GF-D8 (cell line): ENCODE measurements at places on chromosomes 1 and 21.

DNA sequence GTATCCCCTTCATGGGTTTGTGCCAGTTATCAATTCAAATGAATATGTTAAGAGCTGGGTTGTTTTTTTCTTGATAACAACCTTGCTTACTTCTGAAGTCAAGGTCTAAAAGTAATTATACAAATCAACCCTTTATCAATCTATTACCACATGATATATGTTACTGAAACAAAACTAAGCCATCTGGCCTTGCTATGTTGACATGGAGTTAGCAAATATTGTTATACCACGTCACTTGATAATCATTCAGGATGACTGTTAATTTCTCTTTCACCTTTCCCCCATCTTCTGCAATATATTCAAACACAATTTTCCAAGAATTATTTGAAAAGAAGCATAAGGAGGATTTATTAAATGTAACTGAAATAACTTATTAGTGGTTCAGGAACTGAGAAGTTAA lies 72.6 kb downstream of the DTL start:
- no peak for DNase-seq

DNA sequence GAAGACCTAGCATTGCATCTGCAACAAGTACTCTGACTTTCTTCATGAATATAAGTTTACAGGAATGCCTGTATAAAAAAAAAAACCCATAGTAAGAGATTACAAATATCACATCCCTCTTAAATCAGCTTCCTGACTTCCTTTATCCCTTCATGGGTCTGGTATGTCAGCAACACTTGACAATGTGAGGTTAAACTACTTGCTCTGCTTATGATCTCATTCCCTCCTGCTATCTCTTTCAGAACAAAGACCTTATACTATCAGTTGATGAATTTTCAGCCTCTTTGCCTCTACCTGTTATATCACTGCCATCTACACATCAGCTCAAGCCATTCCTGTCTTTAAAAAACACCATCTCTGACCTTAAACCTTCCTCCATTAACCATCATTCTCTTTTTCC lies 130.9 kb upstream of the SAMSN1 start:
- DNase-seq, result no peak

DNA sequence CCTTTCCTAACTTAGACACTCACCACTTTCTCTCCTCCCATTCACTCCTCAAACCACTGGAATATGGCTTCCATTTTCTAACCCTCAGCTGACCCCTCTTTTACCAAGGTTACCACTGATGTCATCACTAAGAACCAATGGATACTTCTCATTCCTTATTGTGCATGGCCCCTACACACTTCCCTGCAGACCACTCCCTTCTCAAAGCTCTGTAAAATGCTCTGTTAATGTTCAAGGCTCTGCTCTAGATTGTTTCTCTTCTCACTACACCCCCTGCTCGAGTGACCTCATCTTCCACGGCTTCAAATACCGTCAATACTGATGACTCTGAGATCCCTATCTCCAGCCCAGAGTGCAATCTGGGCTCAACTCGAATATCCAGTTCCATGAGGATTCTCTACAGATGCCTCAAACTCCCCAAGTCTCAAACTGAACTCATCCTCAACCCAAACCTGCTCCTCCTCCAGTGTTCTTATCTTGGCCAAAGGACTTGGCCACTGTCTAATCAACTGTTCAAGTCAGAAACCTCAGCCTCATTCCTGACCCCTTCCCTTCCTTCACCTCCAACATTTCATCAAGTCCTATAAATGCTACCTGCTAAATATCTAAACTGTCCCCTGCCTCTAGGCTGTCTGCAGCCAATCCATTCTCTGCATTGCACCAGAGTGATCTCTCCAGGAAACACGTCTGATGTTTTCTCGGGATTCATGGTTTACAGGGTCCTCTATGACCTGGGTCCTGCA lies 41.3 kb upstream of the BMP8B start:
- DNase-seq, result no peak

GRCh38 chr1:3999941-4000735 lies 100.1 kb upstream of the C1orf174 start:
- no peak for DNase-seq

GRCh38 chr1:32507021-32507420 lies 32.2 kb upstream of the ZBTB8A start:
- no peak for DNase-seq

DNA sequence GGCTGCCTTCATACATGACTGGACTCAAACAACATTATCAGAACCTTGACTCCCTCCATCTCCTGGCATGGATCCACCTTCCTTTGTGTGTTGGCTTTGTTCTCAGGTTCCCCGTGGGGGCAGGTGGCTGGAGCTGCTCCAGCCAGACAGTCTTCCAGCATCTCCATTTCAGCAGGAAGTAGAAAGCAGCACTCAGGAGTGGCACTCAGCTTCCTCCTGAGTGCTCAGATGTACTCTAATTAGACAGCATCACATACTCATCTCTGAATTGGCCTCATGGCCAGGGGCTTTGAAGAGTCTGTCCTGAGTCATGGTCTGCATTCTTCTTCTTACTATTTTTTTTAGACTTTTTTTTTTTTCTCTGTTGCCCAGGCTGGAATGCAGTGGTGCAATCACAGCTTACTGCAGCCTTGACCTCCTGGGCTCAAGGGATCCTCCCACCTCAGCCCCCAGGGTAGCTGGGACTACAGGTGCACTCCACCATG lies 27.9 kb downstream of the OVAAL start:
- no peak for DNase-seq

DNA sequence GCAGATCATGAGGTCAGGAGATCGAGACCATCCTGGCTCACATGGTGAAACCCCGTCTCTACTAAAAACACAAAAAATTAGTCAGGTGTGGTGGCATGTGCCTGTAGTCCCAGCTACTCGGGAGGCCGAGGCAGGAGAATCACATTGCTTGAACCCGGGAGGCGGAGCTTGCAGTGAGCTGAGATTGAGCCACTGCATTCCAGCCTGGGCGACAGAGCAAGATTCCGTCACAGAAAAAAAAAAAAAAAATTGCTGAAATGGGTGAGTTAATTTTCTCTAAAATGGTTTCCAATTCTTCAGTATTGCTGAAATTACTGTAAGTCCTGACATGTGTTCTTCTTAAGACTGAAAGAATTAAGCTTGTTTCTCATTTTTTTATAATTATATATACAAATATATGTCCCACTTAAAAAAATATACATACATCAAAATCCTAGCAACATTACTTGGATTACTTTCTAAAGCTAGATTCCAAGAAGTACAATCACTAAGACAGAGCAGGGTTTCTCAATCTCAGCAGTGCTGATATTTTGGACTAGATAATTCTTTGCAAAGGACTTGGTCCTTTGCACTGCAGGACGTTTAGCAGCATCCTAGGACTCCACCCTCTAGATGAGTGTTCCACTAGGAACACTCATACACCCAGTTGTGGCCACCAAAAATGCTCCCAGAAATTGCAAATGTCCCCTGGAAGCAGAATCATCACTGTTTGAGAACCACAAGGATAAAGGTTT lies 24.8 kb downstream of the ZNHIT6 start:
- DNase-seq, result no peak

- DNase-seq, result no peak
These were observed 117.4 kb downstream of the NGF start for GRCh38 chr1:115220340-115221270.

- no peak for DNase-seq
These were observed 458 bp upstream of the ALPL start for GRCh38 chr1:21508580-21509350.

GRCh38 chr1:176118985-176119384 lies 88.1 kb downstream of the COP1 start:
- no peak for DNase-seq

GRCh38 chr1:225299624-225300023 lies 128.2 kb downstream of the LBR start:
- no peak for DNase-seq

GRCh38 chr21:37682966-37683365 lies 233.3 kb downstream of the KCNJ6 start:
- no peak for DNase-seq

- DNase-seq, result no peak
These were observed 236.9 kb upstream of the NRIP1 start for GRCh38 chr21:15301736-15302135.

DNA sequence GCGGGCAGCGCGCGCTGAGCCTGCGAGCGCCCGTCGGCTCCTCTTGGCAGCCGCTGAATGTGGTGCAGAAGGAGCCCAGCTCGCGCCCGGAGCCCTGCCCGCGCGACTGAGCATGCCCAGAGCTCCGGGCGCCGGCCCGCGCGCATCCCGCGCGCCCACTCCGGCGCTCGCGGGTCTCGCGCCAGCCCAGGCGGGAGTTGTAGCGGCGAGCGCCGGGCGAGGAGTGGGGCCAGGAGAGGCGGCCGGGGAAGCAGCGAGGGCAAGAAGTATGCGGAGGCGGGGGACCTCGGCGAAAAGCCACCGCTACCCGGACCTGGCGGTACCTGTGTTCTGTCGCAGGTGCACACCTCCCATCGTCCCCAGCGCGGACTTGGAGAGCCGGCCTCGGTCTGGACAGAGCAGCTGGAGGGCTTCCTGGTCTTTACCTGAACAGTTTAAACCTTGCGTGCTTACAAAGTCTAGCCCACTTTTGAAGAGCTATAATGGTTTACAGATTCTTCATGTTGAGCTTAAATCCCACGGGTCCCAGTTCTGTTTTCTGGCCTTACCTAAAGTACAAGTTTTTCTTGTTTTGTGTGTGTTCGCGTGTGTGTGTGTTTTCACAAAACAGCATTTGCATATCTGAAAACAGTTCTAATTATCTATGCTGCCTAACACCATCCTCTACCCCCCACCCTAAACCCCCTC lies at the start of gene DDAH1:
DDAH1 (minus strand) TSS at position 61 of the 687 bp plus-strand sequence. CDS start 114 bp downstream, outside the sequence.
- DNase-seq, result no peak

GRCh38 chr21:36753556-36753955 lies 54.6 kb downstream of the SIM2 start:
- no peak for DNase-seq

GRCh38 chr1:204289280-204289679 lies 70.4 kb downstream of the PLEKHA6 start:
- no peak for DNase-seq

DNA sequence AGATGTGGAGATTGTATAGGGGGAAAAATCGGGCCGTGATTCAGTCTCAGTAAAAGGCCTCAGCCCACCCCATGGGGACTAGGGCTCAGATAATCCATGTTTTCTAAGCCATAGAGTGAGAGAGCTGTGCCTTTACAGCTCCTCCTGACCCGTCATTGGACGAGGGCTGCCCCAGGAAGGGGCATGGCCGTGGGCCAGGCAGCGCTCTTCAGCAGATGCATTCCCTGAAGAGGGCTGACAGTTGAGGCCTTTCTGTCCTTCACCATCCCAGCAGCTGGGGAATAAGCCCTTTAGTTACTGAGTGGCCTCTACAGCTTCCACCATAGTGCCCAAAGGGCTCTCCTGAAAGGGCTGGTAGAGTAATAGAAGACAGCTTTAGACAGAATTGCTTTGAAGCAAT lies 57.2 kb downstream of the ST3GAL3 start:
- no peak for DNase-seq

DNA sequence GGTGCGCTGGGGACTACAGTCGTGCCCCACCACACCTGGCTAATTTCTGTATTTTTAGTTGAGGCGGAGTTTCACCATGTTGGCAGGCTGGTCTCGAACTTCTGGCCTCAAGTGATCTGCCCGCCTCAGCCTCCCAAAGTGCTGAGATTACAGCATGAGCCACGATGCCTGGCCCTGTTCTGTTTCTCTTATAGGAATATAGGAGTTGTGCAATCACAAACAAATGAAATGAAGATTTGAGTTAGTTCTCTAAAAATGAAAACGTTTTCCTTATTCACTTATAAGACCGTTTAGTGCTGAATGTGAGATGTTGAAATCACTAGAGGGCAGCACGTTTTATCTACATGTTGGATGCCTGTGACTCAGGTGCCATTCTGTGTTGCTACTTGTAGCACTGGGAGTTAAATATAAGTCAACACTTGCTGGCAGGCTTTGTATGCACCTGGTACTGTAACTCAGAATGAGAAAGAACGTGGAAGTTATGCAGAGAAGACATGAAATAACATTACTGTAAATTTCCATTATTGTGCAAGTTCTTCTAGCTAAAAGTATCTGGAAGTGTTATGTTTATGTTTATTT lies 45.8 kb downstream of the MIGA1 start:
- no peak for DNase-seq

DNA sequence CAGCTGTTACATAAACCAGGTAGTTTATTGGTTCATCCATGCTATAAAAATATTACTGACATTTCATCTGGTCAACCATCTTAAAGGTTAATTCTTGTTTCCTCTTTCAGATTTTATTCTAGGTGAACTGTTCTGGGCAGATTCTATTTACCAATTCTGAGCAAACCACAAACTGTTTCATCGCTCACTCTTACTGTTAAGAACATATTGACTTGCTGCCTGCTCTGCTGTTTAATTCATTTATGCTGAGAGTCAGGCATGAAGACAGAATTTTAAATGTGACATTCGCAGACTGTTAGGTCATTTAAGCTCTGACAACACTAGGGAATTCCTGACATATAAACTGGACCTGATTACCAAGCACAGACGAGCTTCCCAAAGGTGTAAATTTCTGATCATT lies 98.3 kb downstream of the PIGK start:
- no peak for DNase-seq

- DNase-seq, result no peak
These were observed 428.4 kb upstream of the B3GALT2 start for GRCh38 chr1:193614817-193615216.

DNA sequence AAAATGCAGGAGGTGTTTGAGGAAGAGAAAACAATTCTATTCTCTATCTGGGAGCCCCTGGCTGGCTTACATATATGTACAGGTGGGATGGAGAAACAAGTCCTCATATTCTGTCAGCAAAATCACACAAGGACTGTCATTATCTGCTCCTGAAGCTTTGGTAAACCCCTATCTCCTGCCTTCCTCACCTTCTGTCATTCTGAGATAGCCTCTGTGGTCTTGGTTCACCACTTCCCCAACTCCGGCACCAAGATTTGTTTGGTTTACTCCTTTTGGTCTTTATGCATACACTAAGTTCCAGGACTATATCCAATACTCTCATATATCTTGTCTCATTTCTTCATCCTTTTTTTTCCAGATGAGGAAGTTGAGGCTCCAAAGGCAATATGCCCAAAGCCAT lies 551.1 kb downstream of the PLPP3 start:
- no peak for DNase-seq

DNA sequence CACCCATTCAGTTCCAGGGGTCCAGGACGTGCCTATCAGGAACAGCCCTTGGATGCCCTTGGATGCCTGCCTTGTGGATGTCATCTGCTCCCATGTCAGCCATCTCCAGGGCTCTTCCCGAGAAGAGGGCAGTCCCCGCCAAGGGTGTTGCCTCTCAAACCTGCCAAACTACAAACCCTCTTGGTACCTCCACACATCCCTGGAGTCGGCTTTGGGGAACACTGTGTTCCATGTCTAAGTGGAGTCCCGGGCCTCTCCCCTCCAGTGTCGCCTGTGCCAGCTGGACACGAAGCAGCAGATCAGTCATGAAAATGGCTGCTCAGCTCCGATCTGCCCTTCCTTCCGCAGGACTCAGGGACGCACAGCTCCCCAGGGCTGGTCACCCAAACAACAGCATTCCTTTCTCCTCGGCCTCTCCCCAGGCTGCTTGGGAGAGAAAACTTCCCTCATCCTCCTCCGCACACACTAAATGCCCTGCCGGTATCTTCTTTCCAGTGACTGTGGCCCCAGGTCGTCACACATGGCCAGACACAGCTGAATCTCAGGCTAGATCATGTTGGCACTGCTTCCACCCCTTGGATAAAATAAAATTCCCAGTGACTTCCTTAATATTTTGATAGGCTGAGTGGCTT lies 53.4 kb downstream of the GALNT2 start:
- no peak for DNase-seq
